ENCODE measurements at places on chromosomes 11 and 22.
A peak's percentile ranks its signal among the peaks of the same experiment; 100 is the strongest.

- no peak for DNase-seq
Observed at GRCh38 chr11:13942971-13943381, 19.5 kb upstream of the SPON1 start.

GRCh38 chr11:528166-528814, 7.1 kb downstream of the HRAS start:
- no peak for DNase-seq

DNA sequence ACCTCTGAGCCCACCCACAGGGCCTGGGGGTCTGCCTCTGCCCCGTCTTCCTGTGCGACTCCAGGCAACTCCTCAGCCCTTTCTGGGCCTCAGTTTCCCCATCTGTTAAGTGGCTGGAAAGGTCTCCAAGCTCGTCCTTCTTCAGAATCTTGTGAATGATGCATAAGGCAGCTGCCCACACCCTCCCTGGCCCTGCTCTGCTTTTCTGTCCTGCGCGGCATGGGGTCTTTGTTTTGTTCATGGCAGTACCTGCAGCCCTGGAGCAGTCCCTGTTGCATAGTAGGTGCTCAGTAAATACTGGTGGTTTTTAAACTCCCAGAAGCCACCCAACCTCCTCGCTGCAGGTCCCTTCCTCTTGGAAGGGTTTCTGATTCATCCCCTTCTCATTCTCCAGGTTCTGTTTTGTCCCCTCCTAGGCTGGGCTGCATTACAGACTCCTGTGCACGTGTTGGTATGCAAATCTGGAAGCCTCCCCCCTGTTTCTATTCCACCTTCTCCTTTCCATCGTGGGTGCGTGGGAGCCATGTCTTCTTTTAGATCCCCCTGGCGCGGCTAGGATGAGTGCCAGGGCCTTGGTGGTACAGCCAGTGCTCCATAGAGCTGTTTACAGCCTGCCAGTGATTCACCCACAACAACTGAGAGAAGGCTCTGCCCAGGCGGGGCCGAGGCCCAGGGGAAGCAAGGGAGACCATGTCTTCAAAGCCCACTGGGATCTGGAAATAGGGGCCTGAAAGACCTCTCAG, 19.3 kb upstream of the SYT7 start:
- DNase-seq: no peak

GRCh38 chr11:31397239-31397834, 27.7 kb downstream of the DNAJC24 start:
- no peak for DNase-seq

- DNase-seq: no peak
Observed at GRCh38 chr11:69644962-69645675, 4.2 kb downstream of the CCND1 start.

DNA sequence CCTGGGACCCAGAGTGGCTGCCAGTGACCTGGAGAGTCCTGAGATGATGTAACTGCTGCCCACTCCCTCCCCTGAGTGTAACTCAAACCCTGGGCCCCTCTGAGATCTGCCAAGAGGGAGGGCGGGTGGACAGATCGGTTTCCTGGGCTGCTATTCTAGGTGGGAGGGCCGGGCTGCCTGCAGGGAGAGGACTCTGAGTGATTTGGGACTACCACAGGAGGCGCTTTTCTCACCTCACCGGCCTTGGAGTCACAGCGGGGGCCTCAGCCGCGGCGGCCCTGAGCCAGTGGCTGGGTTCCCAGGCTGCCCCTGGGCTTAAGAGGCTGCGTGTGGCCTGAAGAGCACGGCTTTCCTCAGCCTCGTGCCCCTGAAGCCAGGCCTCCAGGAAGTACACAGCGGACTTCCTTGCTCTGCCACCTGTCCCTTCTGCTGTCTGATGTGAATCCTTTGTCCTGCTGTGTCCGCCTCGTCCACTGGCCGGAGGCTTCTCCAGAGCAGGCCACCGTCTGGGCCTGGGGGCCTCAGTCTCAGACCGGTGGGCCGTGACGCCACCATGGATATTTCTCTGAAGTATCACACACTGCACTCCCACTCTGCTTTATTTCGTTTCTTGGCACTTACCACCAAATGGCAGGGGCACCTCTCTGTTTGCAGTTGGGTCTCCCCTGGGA, 11.5 kb downstream of the RELT start:
- DNase-seq: no peak

GRCh38 chr11:125959931-125960330, 14.1 kb downstream of the VSIG10L2 start:
- DNase-seq: no peak

GRCh38 chr22:40270748-40271373, 75.4 kb upstream of the ADSL start:
- no peak for DNase-seq

DNA sequence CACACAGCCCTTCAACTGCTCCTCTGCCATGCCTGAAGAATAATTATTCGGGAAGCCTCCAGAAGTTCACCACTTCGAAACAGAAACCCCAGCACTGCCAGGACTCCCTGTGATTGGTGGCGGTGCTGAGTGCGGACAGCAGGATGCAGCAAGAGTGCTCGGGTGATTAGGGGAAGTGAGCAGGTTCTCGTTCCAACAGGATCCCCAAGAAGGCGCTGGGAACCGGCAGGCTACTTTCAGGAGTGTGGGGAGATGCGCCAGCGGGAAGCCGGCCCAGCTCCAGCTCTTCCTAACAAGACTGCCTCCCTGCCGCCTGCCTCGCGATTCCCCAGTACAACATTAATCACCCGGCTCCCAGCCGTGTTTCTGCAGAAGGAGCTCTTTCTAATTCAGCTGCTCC, 630.2 kb downstream of the BRD1 start:
- DNase-seq: no peak

GRCh38 chr22:26614322-26614721, 3.5 kb downstream of the CRYBB1 start:
- no peak for DNase-seq

- DNase-seq: no peak
Observed at GRCh38 chr11:26964339-26964738, 29.6 kb upstream of the FIBIN start.

GRCh38 chr22:43449205-43449830, 37.5 kb downstream of the MPPED1 start:
- DNase-seq: no peak

- DNase-seq: no peak
Observed at GRCh38 chr11:131749101-131749500, 378.7 kb downstream of the NTM start.

DNA sequence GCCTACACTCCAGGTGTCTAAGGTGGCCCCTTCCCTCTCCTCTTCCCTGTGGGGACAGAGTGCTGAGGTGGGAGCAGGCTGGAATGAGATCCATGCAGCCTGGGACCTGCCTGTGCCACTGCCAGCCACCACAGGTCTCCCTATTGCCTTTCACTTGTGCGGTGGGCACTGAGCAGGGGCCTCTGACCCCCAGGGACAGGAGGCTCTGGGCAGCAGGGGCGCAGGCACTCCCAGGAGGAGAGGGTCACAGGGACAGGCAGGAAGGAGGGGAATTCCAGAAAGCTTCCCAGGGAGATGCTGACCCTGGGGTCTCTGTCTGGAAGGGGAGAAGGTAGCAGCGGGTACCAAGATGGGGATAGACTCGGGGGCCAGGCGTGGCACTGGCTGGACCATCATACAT, 228.5 kb upstream of the B3GAT1 start:
- no peak for DNase-seq

DNA sequence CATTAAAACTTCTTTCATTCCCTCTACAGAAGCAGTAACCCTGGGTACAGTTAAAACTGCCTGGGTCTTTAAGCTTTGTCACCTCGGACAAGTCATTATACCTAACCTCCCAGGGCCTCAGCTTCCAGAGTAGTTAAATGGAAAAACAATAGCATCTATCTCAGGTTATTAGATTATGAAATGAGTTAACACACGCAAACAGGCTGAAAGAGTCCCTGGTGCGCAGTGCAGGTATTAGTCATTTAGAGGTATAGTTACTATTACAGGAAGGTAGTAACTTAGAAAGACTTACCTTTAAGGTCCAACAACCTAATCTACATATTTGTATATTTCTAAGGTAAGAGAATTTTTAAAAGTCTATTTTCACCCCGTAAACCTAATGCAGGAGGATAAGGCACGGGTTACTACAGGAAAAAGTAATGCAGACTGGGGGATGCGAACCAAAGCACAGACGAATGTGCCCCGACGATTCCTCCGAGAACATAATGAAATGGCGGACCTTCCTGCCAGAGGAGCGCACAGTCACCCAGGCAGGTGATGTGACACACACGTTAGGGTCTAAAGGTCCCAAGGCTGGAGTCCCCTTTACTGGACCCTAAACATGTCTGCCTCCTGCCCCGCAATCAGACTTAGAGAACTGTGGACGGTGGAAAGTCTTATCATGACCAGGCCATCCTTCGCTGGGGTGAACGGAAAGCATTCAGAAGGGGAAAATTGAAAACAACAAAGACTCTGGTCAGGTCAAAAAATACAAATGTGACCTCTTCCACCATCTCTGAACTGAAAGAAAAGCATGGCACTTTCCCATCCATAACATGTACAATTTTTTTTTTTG, 1.3 kb downstream of the NAP1L4 start:
- DNase-seq: peak; percentile 55

DNA sequence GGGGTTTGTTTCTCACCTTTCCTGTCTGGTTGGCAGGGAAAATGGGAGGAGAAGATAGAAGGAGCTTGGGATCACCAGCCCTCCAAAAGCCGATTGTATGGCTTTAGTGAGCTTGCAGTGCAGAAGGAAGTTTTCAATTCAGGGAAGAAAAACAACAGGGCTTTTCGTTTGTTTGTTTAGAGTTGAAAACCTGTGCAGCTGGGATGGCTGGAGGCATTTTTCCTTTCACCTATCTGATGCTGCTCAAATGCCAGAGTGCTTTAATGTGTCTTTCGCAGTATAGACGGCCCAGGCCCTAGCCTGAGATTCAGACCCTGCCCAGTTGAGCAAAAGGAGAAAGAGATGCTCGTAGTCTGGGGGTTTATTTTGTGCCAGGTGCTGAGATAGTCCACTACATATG, 87.9 kb downstream of the INSC start:
- no peak for DNase-seq

- no peak for DNase-seq
Observed at GRCh38 chr22:46902998-46903916, 140.8 kb downstream of the TBC1D22A start.

DNA sequence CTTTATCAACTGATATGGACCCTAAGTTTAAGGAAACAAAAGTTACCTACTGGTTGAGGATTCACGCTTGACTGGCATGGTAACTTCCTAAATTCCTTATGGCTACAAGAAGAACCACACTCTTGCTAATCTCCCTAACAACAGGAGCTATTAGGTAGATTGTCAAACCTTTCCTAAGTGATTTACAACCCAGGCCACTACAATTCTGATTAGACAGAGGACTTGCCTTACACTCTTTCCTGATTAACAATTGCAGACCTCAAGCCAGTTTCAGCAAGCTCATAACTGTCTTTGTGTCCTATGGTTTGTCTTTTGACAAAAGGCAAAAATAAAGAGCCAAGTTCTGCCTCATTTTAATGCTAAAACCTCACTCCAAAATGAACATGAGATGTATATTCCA, 16.3 kb downstream of the OR52K2 start:
- no peak for DNase-seq

Measured in stimulated activated naive CD4-positive, alpha-beta T cell treated with Interleukin-2 at 50 U/mL for 16 hours (primary cell).